ENCODE measurements at places on chromosomes 16 and 17. TPM values are rescaled to one million over a fixed set of nuclear protein-coding genes. Genes with fewer than 3 reads are reported as not detected.

- peak; percentile 41 for DNase-seq
Observed at GRCh38 chr16:72400257-72401083, 228.5 kb upstream of the PMFBP1 start.

Gene KREMEN2
- total RNA-seq: not detected

Gene ZNF469
- total RNA-seq: 0.50 TPM

Gene TPSD1
- not detected for total RNA-seq
